Cortex of kidney (tissue), 1 donor: ENCODE measurements at places on chromosomes 12 and 14.

DNA sequence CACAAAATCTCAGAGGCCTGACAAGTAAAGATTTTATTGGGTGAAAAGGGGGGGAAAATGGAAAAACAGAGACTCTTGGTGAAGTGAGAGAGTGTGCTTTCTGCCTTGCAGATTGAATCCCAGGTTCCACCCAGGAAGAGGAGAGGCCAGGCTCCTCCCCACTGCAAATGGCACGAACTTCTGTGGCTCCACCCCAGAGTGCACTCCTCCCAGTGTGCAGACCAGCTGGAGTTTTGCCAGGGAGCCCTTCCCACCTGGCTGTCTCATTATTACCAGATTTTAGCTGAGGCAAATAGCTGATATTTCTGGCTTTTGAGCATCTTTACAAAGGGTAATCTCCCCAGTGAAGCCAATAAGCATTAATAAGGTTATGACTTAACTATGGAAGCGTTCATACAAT, 51.9 kb downstream of the TESPA1 start:
- DNase-seq: no peak

GRCh38 chr14:96170961-96171592, 33.6 kb upstream of the BDKRB2 start:
- no peak for DNase-seq

GRCh38 chr12:114400925-114401324, 5.0 kb downstream of the TBX5 start:
- no peak for DNase-seq

GRCh38 chr14:101878211-101878821, 86.1 kb upstream of the DYNC1H1 start:
- DNase-seq: no peak

- DNase-seq: no peak
Observed at GRCh38 chr12:79294590-79294989, 396.2 kb downstream of the PAWR start.

GRCh38 chr14:100440207-100440631, 117.1 kb downstream of the SLC25A47 start:
- DNase-seq: no peak

DNA sequence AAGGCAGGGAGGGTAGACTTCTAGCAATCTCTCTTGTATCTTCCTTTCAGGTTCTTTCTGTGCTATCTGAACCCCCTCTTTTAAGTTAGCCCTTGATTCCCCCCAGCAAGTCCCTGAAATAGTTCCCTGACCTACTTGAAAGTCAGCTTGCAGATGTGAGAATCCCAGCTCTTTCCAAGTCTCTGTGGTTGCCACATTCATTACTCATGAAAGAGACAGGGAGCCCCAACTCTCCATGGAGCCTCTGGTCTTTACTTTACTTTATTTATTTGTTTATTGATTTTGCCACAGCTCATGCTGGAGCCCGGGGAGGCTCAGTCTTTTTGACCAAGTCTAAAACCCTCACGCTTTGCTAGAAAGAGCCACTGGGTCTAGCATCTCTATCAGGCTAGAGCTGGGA, 193.6 kb upstream of the FAR2 start:
- DNase-seq: no peak

- no peak for DNase-seq
Observed at GRCh38 chr14:74140374-74140850, 55.7 kb downstream of the LIN52 start.

DNA sequence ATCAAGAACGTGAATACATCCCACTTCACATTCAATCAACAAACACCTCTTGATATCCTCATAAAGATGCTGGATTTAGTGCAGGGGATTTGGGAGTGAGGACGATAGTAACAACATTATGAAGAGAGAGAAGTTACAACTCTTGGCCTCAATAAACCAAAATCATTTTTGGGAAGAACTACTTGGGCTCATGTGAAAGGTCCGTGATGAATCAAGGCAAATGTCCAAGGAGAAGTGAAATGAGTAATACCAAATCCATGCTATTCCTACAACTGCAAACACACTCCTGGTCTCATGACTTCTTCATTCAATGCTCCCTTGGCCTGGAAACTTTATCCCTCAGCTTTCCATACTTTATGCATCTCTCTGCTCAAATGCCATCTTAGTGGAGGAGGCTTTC, 162.0 kb upstream of the LMNTD1 start:
- DNase-seq: no peak

DNA sequence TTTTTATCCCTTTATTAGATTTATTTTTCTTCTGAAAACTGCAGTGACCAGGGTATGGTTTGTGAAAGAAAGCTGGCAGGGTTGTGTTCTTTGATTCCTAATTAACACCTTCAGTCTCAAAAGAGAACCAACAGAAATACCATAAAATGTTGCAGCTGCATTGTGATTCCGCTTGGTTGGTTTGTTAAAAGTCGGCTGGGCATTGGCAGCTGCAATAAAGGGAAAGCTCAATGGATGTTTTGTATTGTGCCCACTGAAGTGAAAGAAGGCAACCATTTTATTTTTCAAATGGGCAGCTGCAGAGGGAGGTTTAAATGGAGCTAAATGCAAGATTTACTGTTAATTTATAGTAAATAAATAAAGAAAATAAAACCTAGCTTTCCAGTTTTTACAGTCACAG, 16.7 kb downstream of the LGR5 start:
- no peak for DNase-seq

- DNase-seq: no peak
Observed at GRCh38 chr12:23611320-23611719, 338.1 kb downstream of the SOX5 start.

DNA sequence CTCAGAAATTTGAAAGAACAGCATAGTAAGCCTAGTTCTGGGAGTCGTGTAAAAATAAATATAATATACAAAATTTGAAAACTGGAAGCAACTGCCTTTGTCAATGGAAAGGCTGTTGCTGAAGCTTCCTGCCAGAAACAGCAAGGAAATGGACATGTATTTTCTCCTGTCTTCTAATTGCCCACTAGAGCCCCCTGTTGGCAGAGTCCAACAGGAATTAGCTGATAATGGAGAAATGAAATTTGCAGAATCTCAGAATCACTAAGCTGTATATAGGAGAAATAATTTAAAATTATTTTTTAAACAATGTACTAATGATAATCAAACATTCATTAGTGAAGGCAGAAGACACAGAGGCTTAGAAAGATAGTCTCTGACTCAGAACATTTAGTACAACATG, 414.8 kb downstream of the SLC6A15 start:
- DNase-seq: no peak

- no peak for DNase-seq
Observed at GRCh38 chr14:80388980-80389711, 177.8 kb upstream of the DIO2 start.

GRCh38 chr12:26431211-26431610, 235.8 kb downstream of the SSPN start:
- DNase-seq: no peak

GRCh38 chr12:113030875-113031525, 25.5 kb upstream of the DTX1 start:
- no peak for DNase-seq

GRCh38 chr12:109512608-109513007, 35.2 kb downstream of the UBE3B start:
- DNase-seq: no peak

GRCh38 chr14:52902971-52903619, 47.8 kb downstream of the FERMT2 start:
- DNase-seq: no peak

DNA sequence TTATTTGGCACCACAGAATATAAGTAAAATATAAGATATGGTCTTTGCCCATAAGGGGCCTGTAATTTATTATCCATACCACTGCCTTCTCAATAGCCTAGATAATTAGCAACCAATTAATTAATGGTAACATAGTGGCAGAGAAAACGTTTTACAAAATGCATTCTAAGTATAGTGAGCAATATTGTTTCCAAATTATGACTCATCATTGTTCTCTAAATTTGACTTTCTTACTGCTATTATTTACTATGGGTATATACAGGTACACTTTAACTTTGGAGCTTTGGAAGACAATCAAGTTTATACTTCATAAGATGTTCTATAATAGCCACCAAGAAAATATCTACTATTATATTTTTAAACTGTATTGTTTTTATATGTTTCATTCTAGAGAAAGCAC, 26.7 kb downstream of the DCP1B start:
- DNase-seq: no peak

DNA sequence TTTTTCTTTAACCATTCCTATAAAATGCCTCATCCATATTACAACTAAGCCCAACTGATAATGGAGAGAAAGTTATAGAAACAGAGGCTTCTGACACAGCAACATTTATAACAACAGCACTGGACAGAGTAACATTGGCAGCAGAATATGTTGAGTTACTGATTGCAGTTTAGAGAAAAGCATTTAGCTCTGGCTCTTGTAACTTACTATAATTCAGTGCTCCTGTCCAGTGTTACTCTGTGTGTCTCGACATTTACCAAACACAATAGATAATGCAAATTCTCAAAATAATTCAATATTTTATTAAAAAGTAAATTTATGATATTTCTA, 356.1 kb downstream of the CEP128 start:
- DNase-seq: no peak

DNA sequence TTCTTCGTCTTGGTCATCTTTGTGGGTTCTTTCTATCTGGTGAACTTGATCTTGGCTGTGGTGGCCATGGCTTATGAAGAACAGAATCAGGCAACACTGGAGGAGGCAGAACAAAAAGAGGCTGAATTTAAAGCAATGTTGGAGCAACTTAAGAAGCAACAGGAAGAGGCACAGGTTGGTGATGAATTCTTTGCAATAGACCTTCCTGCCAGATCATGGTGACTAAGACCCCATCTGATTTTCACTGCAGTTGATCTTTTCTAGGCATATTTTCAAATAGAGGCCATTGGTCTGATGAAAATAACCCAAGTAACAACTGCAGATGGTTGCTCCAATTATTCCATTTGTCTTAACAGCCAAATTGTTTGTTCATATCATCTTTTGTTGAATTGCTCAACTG, 114.4 kb downstream of the SCN8A start:
- DNase-seq: no peak

DNA sequence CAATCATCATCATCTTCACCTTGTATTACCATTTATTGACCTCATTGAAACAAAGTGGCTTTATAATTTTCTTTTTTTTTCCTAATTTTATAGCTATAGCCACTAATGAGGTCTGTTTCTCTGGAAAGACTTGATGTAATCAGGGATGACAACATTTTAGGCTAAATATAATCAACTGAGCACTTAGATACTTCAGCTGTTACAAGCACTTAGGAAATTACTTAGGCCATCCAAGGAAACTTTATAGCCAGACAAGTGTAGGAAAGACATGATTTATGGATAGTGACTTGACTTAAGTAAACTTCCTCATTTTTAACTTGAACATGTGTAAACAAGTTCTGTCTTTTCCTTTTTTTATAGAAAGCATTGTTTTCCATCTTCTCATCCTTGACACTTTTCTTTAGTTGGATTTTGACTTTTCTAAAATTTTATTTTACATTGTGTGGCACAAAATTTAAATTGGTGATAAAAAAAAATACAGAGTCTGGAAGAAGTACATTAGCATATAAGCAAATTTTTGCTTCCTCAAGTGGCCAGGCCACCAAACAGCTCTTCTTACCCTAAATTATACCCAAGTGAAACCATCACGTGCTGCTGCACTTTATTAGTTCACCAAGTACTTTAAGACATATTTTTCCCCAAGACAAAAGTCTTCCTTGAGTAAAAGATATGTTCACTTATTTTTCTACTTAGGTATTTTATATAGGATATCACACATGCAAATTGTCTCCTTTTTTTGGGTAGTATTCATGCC, 15.1 kb downstream of the CPNE8 start:
- no peak for DNase-seq

DNA sequence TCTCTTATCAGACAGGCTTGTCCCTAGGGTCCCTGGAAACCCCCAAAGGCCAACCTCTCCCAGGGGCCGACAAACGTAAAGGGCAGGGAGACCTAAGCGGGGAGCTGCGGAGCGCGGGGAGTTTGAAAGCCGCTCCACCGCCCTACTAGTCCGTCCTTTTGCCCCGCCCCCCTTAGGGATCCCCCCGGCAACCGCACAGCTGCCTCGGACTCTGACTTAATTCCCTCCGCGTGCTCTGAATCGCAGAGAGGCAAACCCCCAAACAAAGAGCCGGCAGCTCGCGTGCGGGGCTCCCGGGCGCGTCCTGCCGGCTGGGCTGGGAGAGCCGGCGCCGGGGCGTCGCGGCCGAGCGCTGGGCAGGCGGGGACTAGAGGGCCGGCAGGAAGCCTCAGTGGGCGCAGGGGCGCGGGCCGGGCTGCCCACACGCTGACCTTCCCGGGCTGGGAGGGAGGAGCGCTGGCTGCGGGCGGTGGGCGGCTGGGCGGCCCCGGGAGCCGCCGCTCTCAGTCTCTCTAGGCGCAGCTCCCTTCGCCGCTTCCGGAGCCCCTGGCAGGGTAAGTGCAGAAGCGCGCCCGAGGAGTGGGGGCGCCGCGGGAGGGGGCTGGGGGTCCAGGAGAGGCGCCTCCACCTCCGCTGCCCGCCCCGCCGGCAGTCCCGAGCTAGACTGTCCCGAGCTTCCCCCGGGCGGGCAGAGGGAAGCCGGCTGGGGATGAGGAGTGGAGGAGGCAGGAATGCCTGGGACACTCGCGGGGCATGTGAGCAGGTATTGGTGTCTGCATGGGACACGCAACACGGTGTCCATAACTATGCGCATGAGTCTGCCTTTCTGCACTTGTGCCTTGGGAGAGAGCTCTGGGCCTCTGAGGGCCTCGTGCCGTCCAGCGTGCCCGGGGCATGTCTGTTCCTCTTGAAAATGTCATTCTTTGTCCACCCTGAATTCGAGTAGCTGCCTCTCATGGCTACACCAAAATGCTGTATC, at the start of gene TSPAN11:
TSPAN11 (plus strand) TSS at position 506 of the 979 bp plus-strand sequence. CDS start 27,244 bp downstream, outside the sequence.
- DNase-seq: no peak

DNA sequence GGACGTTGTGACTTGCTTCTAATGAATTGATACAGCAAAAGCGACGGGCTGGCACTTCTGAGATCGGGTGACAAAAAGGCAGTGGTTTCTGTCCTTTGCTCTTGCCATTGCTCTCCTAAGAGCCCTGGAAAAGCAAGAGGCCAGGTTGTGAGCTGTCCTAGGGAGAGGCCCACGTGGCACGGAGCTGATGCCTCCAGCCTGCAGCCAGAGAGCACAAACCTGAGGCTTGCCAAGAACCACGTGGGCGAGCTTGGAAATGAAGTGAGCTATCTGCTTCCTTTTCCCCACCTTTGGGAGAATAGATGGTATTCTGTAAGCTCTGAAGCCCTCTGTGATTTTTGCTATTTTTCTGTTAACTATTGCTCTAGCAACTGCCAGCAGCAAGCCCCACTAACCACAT, 26.4 kb upstream of the NOS1 start:
- DNase-seq: no peak

- DNase-seq: no peak
Observed at GRCh38 chr12:48857278-48857994, 5.5 kb upstream of the DDX23 start.

GRCh38 chr12:49543221-49543913, 4.5 kb downstream of the KCNH3 start:
- no peak for DNase-seq

DNA sequence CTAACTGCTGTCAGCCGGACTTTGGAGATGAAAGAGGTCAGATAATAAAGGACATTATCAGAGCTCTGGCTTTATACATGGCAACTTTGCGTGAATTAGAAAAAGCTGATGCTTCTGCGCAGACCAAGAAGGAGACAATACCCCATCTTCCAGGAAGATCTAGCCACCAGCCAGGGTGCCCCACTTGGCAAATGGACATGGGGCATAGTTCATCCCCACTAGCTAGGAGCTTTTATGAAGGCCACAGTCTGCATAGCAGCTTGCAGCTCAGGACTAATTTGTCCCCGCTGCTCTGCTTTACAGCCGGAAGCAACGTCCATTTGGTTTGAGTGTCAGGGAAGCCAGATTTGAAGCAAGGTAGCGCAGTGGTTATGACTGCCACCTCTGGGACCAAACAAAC, 101.0 kb downstream of the TMEM132C start:
- no peak for DNase-seq

- no peak for DNase-seq
Observed at GRCh38 chr12:10304161-10304574, 3.5 kb upstream of the KLRD1 start.

GRCh38 chr12:57887631-57888408, 41.3 kb upstream of the CTDSP2 start:
- DNase-seq: no peak
